ENCODE measurements at places on chromosomes 1 and 21.

DNA sequence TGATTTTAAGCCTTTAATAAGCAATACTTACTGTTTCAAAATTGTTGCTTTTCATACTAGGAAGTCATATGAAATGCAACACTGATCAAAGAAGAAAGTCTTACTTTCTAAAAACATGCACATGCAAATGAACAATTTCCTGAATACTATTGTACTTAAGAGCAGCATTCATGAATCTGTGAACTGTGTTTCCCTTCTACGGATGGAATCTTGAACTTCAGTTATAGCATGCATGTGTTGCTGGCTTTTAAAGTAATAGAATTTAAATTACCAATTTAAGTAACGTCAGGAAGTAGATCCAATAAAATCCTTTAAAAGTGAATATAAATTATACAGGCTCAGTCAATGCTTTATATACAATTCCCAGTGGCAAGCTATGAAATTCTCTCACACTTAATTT is 348.9 kb downstream of the KCNT2 start:
- no peak for DNase-seq

- DNase-seq, result no peak
Measured at GRCh38 chr1:54479841-54480524, 68.0 kb upstream of the ACOT11 start.

DNA sequence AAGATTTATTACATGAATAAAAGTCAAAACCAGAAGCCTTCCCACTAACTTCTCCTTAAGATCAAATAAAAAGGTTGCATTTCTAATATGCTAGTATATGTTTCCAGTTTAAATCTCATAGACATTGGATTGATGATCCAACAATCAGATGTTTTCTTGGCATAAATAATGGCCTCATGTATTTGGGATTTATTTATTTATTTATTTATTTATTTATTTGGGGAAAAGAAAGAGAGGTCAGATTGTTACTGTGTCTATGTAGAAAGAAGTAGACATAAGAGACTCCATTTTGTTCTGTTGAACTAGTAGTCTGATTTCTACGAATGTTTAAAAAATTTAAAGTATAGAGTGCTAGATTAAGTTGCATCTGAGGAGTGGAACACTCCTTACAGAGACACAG is 422.4 kb downstream of the ADGRL2 start:
- DNase-seq, result no peak

DNA sequence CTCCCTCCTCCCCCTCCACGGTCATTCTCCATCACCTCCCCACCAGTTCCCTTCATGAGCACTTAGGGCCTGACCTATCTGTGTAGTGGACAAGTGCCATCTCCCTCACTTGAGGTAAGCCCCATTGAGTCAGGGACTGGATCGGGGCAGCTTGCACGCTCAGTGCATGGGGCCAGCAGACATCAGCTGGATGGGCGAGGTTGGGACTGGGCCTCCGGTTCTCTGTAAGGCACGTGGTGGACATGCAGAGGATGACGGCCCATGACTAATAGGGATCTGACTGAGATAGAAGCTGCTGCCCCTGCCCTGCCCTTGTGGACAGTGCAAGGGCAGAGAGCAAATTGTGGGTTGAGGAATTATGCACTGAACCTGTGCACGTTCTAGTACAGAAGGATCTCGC is 120.4 kb upstream of the C1orf174 start:
- DNase-seq, result no peak

GRCh38 chr1:163291461-163291860 is 30.3 kb upstream of the NUF2 start:
- no peak for DNase-seq

- no peak for DNase-seq
Measured at GRCh38 chr1:104082221-104082620, 332.5 kb downstream of the AMY1C start.

- DNase-seq, result no peak
Measured at GRCh38 chr1:226293553-226293920, 15.4 kb downstream of the LIN9 start.

DNA sequence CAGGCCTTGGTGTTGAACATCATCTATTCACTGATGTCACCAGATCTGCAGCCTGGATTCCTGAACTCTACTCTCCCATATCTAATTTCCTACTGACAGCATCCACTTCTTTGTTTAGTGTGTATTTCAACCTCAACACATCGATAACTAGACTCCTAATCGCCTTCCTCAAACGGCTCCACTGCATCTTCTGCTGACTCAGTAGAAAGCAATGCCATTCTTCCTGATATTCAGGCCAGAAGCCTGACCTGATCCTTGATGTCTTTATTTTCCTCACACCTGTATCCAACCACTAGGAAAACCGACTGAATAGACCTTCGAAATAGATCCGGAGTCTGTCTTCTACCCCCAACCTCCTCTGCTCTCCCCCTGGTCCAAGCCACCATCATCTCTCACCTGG is 466.9 kb downstream of the PCP4 start:
- DNase-seq, result no peak

- DNase-seq, result no peak
Measured at GRCh38 chr1:168146626-168147025, 9.9 kb upstream of the GPR161 start.

DNA sequence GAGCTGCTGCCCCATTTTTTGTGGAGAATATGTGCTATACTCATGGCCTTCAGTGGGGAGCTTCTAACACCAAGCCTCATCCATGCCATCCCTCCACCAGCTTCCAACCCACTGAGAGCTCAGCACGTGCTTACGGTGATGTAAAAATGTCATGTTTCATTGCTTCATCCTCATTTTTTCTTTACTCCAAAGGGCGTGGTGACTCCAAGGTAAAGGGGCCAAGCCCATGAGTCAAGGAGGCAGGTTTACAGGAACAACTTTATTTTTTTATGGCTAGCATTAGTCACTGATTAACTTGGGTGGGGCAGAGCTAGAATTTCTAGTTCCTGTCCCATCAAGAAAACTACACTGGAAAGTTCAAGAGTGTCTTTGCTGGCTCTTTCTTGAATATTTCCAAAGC is at the start of gene C1orf226:
C1orf226 (plus strand) TSS at position 346 of the 400 bp plus-strand sequence. CDS start 174 bp downstream, outside the sequence.
- no peak for DNase-seq

GRCh38 chr1:17318262-17318661 is 10.3 kb downstream of the PADI4 start:
- DNase-seq, result no peak

DNA sequence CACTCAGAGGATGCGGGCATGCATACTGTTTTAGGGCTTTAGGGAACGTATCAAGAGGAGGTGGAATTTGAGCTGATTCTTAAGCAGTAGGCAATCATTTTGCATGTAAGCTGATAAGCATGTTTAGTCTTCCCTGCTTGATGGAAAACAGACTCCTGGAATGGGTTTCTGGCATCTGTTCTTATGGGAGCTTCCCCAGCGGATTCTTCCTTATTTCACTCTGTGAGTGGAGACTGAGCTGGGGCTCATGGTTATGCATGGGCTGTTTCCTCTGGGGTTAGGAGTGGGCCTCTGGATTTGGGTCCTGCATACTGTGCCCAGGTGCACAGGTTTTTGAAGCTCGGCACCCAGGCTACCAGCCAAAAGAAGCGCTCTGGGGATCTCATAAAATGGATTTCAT is 93.4 kb downstream of the DIRAS3 start:
- no peak for DNase-seq

DNA sequence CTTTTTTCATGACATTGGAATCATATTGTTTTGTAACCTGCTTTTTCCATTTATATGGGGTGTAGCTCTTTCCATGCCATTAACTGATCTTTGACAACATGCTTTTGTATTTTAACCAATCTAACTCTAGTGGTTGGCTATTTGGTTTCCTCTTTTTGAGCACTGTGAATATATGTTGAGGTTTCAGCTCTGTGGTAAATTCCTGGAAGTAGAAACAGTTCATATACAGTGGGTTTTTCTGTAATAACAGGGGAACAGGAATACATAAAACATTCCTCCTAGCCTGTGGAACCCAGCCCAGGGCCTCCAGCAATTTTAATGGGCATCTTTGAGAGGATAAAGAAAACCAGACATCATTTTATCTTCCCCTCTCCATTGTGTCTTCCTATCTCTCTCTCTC is 17.4 kb downstream of the AZIN2 start:
- no peak for DNase-seq

DNA sequence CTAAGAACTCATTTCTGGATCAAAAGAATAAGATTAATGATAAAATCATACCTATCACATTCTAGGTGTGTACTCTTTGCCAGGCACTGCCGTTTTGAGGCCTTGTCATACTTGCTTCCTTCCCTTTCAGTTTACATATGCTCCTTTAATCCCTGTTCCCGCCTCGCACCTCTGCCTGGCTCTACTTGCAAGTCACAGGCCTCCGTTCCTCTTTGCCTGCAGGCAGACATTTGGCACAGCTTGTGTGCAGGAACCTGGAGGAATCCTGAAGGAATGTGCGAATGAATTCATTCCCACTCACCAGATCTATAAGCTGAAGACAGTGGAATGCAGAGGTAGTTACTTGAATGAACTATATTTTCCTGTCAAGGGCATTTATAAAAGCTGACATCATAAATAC is 13.8 kb downstream of the WLS start:
- no peak for DNase-seq

DNA sequence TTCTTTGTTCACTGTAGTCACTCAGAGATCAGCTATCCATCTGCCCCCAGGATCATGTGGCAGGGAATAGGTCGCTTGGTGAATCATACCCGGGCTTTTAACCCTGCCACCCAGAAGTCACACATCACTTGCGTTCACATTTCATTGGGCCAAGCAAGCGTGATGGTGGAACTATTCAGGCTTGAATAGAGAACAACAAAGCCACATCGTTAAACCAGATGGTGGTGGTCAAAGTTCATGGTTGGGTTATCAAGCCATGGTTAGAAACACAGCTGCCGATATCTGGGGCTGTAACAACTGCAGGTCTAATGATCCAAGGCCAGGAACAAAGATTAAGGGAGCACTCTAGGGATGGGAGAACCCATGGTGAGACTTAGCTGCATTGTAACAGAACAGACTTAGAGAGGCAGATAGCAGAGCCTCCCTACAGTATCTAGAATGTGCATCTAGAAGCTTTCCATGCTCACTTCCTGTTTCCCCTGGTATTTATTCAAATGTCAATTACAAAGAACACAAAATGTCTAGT is 40.0 kb upstream of the PTPRC start:
- DNase-seq, result no peak

DNA sequence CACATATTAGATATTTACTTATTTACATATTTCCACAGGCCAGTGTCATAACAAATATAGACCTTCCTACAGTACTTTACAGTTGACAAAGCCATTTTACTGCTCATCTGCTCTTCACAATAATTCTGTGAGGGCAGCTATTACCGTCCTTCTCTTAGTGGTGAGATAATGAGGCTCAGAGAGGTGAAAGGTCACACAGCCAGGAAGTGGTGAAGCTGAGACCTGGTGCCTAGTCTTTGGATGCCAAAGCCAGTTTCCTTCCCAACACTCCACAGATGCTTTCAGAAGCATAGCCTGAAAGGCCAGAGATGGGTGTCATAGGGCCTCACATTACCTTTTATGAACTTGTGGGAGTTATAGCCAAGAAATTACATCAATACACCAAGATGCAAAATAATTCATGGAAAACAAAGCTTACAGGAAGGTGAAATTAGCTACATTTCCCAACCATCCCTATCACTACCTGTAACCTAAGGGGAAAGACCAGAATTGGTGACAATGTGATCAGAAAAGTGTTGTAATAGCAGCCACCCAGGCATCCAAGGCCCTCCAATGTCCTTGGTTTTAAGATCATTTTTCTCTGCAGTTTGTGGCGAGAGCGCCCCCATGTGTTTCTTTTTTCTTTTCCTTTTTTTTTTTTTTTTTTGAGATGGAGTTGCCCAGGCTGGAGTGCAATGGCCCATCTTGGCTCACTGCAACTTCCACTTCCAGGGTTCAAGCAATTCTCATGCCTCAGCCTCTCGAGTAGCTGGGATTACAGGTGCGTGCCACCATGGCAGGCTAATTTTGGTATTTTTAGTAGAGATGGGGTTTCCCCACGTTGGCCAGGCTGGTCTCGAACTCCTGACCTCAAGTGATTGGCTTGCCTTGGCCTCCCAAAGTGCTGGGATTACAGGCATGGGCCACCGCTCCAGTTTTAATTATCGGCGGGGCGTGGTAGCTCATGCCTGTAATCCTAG is 26.5 kb upstream of the RPL11 start:
- no peak for DNase-seq

- no peak for DNase-seq
Measured at GRCh38 chr1:84259376-84259775, 42.1 kb upstream of the SAMD13 start.

GRCh38 chr21:22280851-22281250 is 1282.6 kb downstream of the NCAM2 start:
- DNase-seq, result no peak

GRCh38 chr1:66788231-66788939 is 12.7 kb downstream of the INSL5 start:
- no peak for DNase-seq

GRCh38 chr21:24276204-24276603 is 1331.1 kb downstream of the MRPL39 start:
- DNase-seq, result no peak

DNA sequence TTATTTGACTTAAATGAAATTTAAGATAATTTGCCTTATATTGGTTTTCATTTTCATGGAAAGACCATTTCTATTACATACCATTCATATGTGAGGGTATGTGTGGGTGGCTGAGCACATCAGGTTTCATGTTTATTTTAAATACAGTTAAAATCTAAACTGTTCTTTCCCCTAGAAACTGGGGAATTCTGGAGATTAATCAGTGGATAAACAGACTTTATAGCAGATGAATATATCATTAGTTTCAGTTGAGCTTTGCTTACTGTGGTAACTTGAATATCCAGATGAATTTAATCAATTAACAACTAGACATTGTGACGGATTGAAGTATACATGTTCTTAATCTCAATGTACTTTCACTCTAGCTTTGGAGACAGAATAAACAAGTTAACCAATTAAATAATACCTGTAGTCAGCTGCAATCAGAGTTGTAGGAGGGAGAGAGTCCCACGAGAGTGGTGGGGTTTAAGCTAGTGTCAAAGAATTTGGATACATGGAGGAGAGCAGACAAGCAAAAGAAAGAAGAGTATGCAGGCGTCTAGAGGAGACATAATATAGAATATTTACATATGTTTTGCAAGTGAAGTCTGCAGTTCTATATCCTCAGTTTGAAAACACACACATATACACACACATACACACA is 97.6 kb downstream of the PDE4B start:
- DNase-seq, result no peak

DNA sequence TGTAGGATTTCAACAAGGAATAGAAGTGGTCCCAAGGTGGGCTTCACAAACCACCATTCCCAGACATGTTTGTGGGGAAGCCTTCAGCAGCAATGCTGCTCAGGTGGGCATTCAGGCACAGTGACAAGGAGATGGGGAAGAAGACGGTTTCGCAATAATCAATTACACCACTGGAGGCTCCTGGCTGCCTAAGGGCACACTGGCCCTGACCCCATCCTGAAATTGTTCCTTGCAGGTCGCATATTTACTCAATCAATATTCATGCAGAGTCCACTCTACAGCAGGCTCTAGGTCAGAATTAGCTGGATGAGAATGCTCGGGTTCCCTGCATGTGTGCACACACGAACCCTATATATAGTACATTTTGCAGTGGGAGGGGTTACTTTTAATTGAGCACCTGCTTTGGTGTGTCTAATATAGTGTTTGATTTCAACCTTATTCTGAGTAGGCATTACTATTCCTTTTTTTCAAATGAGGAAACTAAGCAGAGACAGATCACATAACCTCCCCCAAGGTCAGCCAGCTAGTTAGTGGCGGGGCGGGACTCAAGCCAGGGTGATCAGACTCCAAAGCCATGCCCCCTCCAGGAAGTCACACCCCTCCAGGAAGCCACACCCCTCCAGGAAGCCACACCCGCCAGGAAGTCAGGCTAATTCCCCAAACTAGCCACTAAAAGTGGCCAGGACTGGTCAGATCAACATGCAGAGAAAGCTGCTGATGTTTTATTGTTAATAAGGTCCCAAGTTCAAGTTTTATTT is 106.5 kb downstream of the HLCS start:
- no peak for DNase-seq

Measured in activated T-helper 1 cell treated with Interleukin-2 at 50 U/mL for 16 hours (primary cell).